ENCODE measurements at places on chromosomes 16 and 17.

GRCh38 chr17:20927308-20927977 lies 115.4 kb downstream of the USP22 start:
- DNase-seq = no peak

GRCh38 chr17:32798938-32799337 lies 78.0 kb downstream of the MYO1D start:
- no peak for DNase-seq

DNA sequence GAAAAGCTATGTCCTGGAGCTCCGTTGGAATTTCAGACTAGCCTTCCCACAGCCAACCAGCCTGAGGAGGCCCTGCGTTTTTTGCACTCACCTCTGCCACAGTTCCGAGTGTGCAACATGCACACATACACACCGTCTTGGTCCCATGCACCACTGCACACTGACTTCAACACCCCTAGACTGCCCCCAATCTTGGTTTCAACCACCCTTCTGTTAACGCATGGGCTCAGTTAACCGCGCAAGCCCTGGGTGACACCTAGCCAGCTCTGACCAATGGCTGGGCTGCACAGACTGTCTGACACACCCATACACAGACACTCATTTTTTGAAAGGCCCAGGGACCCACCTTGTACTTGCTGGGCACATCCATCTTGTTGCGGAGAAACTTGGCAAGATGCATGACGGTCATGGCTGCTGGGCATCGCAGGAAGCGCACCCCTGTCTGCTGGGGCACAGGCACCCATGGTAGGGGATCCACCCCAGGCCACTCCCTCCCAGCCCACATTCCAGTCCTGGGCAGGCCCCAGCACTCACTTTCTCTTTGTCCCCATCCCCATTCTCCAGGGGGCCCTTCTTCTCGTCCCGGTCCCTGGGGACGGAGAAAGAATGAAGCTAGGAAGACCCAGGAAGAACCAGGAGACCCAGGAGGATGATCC lies 8.0 kb downstream of the CISD3 start:
- no peak for DNase-seq

DNA sequence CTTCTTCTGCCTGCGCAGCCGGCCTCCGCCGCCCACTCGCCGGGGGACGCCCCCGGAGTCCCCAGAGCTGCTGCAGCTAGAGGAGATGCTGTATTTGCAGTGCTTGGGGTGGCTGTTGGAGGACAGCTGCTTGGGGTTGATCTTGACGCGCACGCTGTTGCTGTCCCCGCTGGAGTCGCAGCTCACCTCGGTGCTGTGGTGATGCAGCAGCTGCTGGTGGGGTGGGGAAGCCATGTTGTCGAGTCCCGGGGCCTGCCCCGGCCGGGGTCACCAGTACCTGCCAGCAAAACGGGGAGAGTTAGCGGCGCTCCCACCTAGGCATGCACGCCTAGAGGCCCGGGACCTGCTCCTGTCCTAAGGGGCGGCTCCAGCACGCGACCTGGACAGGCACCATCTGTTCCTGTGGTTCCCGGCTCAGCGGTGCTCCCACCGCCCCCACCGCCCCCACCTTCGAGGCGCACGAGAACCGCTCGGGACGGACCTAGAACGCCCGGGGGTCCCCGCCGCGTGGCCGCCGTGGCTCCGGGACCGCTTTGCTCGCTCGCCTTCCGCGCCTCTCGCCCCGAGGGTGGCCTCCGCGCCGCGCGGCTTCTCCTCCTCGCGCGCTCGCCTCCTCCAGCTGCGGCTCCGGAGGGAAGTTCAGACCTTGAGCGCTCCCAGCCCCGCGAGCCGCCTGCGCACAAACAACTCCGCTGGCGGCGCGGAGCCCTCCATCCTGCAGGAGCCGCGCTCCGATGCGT lies 863 bp downstream of the ADCY9 start:
- no peak for DNase-seq

DNA sequence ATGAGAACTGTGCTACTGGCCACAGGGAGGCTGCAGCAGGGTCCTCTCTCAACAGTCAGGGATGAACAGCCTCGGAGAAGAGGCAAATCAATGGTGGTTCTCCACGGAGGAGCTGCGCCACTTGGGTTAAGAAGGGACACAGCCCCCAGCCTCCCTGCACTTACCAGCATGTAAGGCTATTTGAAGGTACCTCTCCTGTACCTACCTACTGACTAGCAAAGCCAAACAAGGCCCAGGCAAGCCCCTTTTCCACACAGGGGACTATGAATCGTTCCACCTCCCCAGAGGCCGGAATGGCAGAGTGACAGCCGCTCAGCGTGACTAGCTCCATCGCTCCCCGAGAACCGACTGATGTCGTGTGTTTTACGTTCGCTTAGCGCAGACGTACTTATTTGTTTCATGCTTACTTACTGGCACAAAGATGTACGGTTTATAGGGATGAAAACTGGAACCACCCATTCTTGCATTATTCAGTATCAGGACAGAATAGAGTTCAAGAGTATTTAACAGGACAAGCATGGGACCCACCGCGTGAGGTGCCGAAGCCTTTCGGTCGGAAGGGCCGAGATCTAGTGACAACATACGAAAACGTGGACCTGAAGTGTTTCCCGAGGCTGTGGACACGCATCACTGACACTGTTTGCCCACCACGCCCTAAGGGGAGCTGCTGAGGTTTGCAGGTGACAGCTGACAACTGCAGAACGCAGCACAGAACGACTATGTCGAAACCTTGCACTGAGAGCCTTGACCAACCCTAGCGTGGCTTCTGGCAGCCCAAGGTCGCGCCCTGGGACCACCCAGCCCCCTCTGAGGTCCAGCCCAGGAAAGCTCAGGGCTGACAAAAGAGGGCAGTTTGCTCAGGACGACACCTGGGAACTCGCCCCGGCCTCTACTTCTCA lies 1.0 kb downstream of the TEPSIN start:
- DNase-seq = no peak
